Fibroblast of skin of scalp (primary cell): ENCODE measurements at places on chromosomes 3 and 15.
A peak's percentile ranks its signal among the peaks of the same experiment; 100 is the strongest.

DNA sequence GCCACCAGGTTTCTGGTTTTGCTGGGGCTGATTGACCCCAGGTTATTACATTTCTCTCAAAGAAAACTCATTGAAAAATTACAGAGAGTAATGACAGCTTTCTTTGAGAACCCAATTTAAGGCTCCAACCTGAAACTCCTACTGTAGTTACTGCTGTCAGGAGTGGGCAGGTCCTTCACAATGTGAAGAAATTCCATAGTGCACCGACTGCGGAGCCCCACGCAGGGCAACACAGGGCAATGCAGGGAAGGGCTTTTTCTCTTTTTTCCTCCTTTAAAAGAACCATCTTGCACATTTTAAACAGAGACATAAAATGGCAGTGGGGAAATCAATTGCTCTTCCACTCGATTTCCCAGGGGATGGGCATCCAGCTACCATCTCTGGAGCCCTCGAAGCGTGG, 74.3 kb downstream of the NUP210 start:
- DNase-seq = no peak

- peak; percentile 63 for DNase-seq
Observed at GRCh38 chr3:65776081-65776480, 262.6 kb downstream of the MAGI1 start.

- no peak for DNase-seq
Observed at GRCh38 chr15:96358001-96358801, 27.7 kb downstream of the NR2F2 start.

- DNase-seq = peak; percentile 90
Observed at GRCh38 chr3:159854500-159855124, 134.0 kb upstream of the IL12A start.
